ENCODE measurements at places on chromosomes 12 and 14.

GRCh38 chr12:53190108-53190729, 9.5 kb upstream of the CSAD start:
- H3K27ac ChIP-seq = peak overlapping the region; percentile 37
- no peak overlapping the region for H3K4me3 ChIP-seq
- H3K36me3 ChIP-seq = peaks cover 95% of the 10 kb centered on the region
- no peaks in the 10 kb centered on the region for H3K27me3 ChIP-seq
- no peaks in the 10 kb centered on the region for H3K4me1 ChIP-seq

DNA sequence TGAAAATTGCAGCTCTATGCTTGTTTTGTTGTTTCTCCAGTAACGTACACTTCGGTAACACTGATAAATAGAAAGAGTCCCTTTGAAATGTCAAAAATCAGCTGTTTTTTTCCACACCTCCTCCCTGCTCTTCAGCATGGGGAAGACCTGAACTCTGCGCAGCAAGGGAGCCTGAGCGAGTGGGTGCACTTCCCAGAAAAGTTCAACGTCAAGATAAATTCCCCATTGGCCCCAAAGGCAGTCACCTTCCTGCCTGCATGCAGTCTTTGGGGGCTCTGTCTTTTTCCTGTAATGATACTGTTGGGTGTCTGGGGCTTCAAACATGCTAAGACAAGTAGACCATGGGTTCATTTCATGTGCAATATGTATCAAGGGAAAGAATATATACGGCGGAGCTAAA, 8.8 kb upstream of the FOXG1 start:
- no peaks in the 10 kb centered on the region for H3K36me3 ChIP-seq
- no peak for DNase-seq
- H3K4me1 ChIP-seq = no peaks in the 10 kb centered on the region
- H3K4me3 ChIP-seq = no peak overlapping the region

GRCh38 chr14:53701108-53701875, 255.3 kb downstream of the BMP4 start:
- no peak overlapping the region for H3K4me3 ChIP-seq
- no peaks in the 10 kb centered on the region for H3K27me3 ChIP-seq
- no peaks in the 10 kb centered on the region for H3K36me3 ChIP-seq
- H3K4me1 ChIP-seq = no peaks in the 10 kb centered on the region

DNA sequence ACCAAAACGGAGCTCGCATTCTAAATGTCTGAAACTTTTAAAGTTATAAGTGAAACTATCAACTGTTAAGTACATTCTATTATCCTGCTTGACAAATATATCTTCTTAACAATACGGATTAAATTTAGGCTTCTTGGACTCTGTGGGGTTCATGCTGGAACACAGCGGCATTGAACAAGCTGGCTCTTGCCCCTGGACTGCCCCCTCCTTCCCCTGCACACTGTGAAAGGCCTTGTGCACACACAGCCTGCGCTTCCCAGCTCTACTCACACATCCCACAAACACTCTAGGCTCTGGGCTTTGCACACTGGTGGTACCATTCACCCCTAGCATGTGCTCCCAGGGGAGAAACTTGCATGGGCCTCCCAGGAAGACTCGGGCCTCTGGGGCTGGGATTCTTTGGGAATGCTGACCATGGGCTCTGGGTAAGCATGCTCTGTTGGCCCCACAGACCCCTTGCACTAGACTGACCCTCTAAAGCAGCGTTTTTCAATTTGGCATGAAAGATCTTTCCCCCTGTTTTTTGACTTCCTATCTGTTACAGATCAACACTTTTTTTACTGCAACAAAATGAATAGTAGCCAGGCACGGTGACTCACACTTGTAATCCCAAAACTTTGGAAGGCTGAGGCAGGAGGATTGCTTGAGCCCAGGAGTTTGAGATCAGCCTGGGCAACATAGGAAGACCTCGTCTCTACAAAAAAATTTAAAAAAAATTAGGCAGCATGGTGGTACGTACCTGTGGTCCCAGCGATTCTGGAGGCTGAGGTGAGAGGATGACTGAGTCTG, 96.2 kb upstream of the CPM start:
- no peak for DNase-seq
- no peak overlapping the region for H3K4me3 ChIP-seq
- no peaks in the 10 kb centered on the region for H3K36me3 ChIP-seq
- no peak overlapping the region for H3K27ac ChIP-seq

DNA sequence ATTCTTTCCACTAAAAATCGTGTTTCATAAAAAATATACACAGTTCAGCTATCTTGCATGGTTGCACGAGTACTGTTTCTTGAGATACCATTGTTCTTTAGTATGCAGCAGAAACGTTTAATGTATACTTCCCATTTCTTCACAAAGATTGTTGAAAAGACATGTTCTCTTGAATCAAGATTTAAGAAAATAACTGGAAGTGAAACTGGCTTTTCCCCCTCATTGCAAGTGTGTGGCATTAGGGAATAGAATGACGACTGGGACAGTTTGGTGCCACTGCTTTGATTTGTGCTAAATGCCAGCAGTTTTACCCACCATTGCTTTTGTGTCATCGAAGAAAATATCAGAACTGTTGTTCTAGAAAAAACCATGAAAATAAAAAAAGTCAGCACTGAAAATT, 20.3 kb upstream of the DHRS2 start:
- no peaks in the 10 kb centered on the region for H3K27me3 ChIP-seq
- H3K36me3 ChIP-seq = no peaks in the 10 kb centered on the region
- no peak for DNase-seq
- no peak overlapping the region for H3K4me3 ChIP-seq
- no peak overlapping the region for H3K27ac ChIP-seq

Data from naive thymus-derived CD4-positive, alpha-beta T cell (primary cell).